Lung (tissue), 17 donors: ENCODE measurements at places on chromosomes 12 and 14. TPM values are rescaled to one million over a fixed set of nuclear protein-coding genes. Genes with fewer than 3 reads are reported as not detected.

The POU6F1 gene
- total RNA-seq, result 9.1 TPM

The DNAJC22 gene
- 1.7 TPM for total RNA-seq

The DAO gene
- not detected for total RNA-seq

The TAS2R7 gene
- total RNA-seq, result not detected

The CPNE6 gene
- total RNA-seq, result not detected

The RABGGTA gene
- 19.7 TPM for total RNA-seq

- no peaks in the 10 kb centered on the region for H3K27me3 ChIP-seq
- no peak for DNase-seq
- H3K36me3 ChIP-seq, result no peaks in the 10 kb centered on the region
- no peaks in the 10 kb centered on the region for H3K4me1 ChIP-seq
- H3K4me3 ChIP-seq, result no peak overlapping the region
- H3K27ac ChIP-seq, result no peak overlapping the region
Observed at GRCh38 chr14:105665951-105666277, 139.5 kb downstream of the TMEM121 start.

DNA sequence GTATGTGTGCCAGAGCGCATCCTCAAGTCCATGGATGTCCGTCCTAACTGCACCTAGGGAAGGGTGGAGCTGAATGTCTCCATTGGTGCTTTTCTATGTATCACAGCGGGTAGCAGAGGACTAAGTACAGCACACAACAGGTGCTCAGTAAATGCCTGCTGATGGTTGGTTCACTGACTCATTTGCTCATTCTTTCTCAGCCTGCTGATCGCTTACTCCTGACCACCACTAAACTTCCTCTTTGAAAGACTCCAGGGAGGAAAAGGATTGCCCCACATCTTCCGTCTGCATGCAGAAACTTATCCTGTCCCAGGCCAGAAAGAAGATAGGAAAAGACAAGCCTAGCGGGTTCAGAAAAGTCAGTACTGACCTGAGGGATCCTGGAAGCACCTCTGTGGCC, 66.3 kb downstream of the B4GALNT3 start:
- no peaks in the 10 kb centered on the region for H3K27me3 ChIP-seq
- H3K27ac ChIP-seq, result no peak overlapping the region
- no peak overlapping the region for H3K4me3 ChIP-seq
- H3K36me3 ChIP-seq, result no peaks in the 10 kb centered on the region
- DNase-seq, result no peak

DNA sequence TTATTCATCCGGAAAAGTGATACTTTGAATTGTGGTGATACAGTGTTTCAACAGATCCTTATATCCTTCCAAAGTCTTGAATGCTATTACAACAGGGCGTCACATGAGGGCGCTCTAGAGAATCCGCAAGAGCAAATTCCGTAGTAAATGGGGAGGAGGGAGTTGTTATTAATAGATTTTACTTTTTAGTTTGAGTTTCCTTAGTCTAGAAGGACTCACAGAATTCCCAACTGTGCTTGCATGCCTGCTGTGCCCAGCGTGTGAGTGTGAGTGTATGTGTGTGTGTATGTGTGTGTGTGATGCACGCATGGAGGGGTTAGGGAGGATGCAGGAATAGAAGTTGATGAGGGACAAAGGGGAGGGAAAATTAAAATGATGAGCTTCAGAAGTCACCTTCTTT, 375.3 kb downstream of the C12orf75 start:
- peak; percentile 67 for DNase-seq
- no peak overlapping the region for H3K27ac ChIP-seq
- no peak overlapping the region for H3K4me3 ChIP-seq
- H3K36me3 ChIP-seq, result no peaks in the 10 kb centered on the region
- H3K4me1 ChIP-seq, result peaks cover 16% of the 10 kb centered on the region

DNA sequence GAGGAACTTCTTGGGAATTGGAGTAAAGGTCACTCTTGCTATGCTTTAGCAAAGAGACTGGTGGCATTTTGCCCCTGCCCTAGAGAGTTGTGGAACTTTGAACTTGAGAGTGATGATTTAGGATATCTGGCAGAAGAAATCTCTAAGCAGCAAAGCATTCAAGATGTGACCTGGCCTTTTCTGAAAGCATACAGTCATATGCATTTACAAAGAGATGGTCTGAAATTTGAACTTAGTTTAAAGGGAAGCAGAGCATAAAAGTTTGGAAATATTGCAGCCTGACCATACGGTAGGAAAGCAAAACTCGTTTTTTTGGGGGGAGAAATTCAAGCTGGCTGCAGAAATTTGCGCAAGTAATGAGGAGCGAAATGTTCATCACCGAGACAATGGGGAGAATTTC, 60.9 kb downstream of the NUBPL start:
- H3K27ac ChIP-seq, result no peak overlapping the region
- no peaks in the 10 kb centered on the region for H3K4me1 ChIP-seq
- H3K4me3 ChIP-seq, result no peak overlapping the region
- peaks cover 4% of the 10 kb centered on the region for H3K36me3 ChIP-seq
- DNase-seq, result no peak

GRCh38 chr12:46292754-46293402, 24.0 kb upstream of the SLC38A1 start:
- no peak overlapping the region for H3K4me3 ChIP-seq
- H3K27ac ChIP-seq, result no peak overlapping the region
- no peaks in the 10 kb centered on the region for H3K27me3 ChIP-seq
- no peaks in the 10 kb centered on the region for H3K4me1 ChIP-seq
- no peak for DNase-seq
- no peaks in the 10 kb centered on the region for H3K36me3 ChIP-seq

- no peaks in the 10 kb centered on the region for H3K36me3 ChIP-seq
- H3K4me3 ChIP-seq, result no peak overlapping the region
- H3K27ac ChIP-seq, result no peak overlapping the region
- no peaks in the 10 kb centered on the region for H3K4me1 ChIP-seq
Observed at GRCh38 chr14:69328765-69329164, 68.8 kb downstream of the GALNT16 start.

DNA sequence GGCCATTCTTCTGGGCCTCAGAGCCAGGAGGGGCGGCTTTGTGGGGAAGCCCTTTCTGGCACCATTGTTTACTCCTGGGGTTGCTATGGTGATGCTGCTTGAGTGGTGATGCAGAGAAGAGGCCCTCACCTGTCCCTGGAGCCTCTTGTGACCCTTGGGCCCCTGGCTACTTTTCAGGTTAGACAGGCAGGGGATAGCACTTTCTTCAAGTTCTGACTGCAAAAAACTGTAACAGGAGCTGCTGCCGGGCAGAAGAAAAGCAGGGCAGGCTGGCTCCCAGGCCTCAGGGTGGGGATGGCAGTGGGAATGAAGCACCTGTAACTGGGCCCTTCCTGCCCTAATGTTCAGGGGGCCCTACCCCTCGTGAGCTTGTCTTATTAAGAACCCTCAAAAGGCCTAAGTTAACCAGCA, at the start of gene TEX52:
TSS of gene TEX52 (minus strand) at position 19 of the 411 bp plus-strand sequence. CDS start at position 6, 13 bp downstream.
- no peak within 1 kb of the TSS for H3K4me3 ChIP-seq
- no peaks in the 10 kb centered on the region for H3K4me1 ChIP-seq
- peak; percentile 64 for DNase-seq
- H3K36me3 ChIP-seq, result peaks cover 3% of the 10 kb centered on the region
- H3K27ac ChIP-seq, result no peak within 1 kb of the TSS

- H3K4me3 ChIP-seq, result no peak overlapping the region
- H3K27me3 ChIP-seq, result no peaks in the 10 kb centered on the region
- no peaks in the 10 kb centered on the region for H3K4me1 ChIP-seq
- no peak for DNase-seq
- no peaks in the 10 kb centered on the region for H3K36me3 ChIP-seq
Observed at GRCh38 chr12:13417516-13417915, 221.0 kb downstream of the EMP1 start.

DNA sequence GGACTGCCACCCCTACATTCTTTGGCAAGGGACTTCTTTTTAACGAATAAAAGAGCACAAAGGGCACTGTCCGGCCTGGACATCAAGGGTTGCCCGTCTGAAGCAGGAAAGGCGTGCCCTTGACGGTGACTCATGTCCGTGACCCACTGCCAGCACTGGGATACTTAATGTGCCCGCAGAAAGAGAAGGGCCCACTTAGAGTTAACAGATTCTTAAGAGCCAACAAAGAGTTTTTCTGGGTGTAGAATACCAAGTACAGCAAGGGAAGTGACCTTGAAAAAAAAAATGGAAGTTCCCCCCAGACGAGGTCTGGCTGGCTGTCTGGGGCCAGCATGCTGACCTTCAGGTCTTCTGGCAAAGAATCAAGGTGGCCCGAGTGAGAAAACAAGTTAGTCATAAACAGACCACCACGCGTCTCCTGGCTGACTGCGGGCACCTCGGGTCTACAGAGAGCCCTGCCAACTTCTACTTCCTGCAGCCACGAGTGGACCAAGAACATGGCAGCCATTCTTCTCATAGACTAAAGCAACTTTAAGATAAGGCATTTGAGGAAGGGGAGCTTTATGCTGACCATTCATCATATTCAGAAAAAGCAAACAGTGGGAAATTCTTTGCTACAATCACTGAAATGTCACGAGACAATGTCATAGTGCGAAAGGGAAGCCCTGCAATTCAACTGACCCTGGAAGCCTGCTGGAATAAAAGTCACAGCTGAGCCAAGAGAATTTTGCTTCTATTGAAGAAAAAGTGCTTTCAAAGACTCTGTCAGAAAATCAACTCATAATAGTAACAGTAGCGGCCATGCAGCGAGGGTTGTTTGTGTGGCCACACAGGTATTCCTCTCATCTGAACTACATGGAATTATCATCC, 10.5 kb upstream of the SELPLG start:
- no peaks in the 10 kb centered on the region for H3K27me3 ChIP-seq
- no peak overlapping the region for H3K4me3 ChIP-seq
- H3K36me3 ChIP-seq, result peaks cover 7% of the 10 kb centered on the region
- H3K4me1 ChIP-seq, result peaks cover 41% of the 10 kb centered on the region
- no peak for DNase-seq

GRCh38 chr14:23284654-23285529, 1.0 kb downstream of the HOMEZ start:
- no peaks in the 10 kb centered on the region for H3K27me3 ChIP-seq
- H3K4me3 ChIP-seq, result peak overlapping the region; percentile 77
- peak; percentile 41 for DNase-seq
- peaks cover 3% of the 10 kb centered on the region for H3K4me1 ChIP-seq

GRCh38 chr14:50123062-50123461, 6.7 kb upstream of the VCPKMT start:
- H3K4me3 ChIP-seq, result no peak overlapping the region
- no peak overlapping the region for H3K27ac ChIP-seq
- DNase-seq, result no peak
- H3K4me1 ChIP-seq, result no peaks in the 10 kb centered on the region
- peaks cover 9% of the 10 kb centered on the region for H3K36me3 ChIP-seq

DNA sequence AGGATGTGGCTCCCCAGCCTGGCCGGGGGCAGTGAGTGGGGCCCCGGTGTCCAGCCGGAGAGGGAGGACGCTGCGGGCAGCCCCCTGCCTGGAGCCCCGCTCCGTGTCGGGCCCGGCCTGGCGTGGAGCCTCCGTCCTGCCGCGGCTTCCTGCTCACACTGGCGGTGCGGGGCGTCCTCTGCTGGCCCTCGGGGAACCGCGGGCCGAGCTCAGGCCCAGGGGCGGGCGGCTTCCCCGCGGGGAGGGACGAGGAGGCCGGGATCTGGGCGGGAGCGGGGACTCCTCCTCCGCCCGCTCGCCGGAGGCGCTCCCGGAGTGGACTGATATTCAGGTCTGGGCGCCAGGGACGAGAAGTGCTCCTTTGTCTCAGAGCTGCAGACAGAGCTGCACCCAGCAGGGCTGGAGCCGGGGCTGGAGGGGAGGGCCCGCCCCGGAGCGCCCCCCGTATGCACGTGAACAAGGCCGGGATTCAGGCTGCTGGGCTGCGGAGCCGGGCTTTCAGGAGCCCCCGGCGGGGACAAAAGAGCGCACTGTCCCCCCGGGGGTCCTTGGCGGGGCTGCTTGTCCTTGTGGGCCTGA, 2.2 kb downstream of the MMP17 start:
- peak overlapping the region; percentile 48 for H3K27ac ChIP-seq
- H3K36me3 ChIP-seq, result no peaks in the 10 kb centered on the region
- DNase-seq, result peak; percentile 76
- H3K4me1 ChIP-seq, result no peaks in the 10 kb centered on the region
- no peaks in the 10 kb centered on the region for H3K27me3 ChIP-seq

DNA sequence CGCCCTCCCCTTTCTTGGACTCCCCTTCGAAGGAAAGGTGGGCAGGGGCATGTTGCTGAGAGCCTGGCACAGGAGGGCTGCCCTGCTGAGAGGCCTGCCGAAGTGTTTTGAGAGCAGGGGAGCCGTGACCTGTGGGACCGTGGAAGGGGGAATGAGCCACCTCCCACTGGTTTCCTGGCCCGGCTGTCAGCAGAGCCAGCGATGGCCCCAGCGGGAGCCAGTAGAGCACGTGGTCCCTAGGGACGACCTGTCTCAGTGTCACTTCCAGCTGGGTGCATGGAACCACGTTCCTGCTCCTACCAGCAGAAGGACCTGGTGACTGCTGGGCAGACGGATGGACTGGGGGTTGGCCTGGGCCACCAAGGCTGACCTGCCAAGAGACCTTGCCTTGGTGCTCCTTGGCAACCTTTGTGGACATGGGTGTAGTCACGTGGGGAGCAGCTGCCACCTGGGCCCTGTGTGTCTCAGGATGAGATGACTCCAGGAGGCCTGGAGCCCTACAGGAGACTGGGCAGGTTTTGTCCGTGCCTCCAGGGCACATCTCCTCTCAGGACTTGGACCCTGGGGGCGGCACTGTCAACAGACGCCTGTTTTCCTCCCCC, 34.6 kb downstream of the BEGAIN start:
- H3K27me3 ChIP-seq, result no peaks in the 10 kb centered on the region
- H3K4me3 ChIP-seq, result no peak overlapping the region
- H3K4me1 ChIP-seq, result no peaks in the 10 kb centered on the region
- no peak for DNase-seq
- H3K27ac ChIP-seq, result no peak overlapping the region

GRCh38 chr14:92258934-92259333, 64.0 kb upstream of the SLC24A4 start:
- H3K4me3 ChIP-seq, result no peak overlapping the region
- H3K4me1 ChIP-seq, result no peaks in the 10 kb centered on the region
- no peaks in the 10 kb centered on the region for H3K36me3 ChIP-seq

- no peak overlapping the region for H3K4me3 ChIP-seq
- no peak for DNase-seq
- no peak overlapping the region for H3K27ac ChIP-seq
- peaks cover 3% of the 10 kb centered on the region for H3K4me1 ChIP-seq
- no peaks in the 10 kb centered on the region for H3K36me3 ChIP-seq
Observed at GRCh38 chr12:953776-954175, 4.3 kb upstream of the RAD52 start.

- H3K27ac ChIP-seq, result peak overlapping the region; percentile 76
- peaks cover 57% of the 10 kb centered on the region for H3K4me1 ChIP-seq
- H3K27me3 ChIP-seq, result no peaks in the 10 kb centered on the region
- no peak overlapping the region for H3K4me3 ChIP-seq
- DNase-seq, result peak; percentile 40
- no peaks in the 10 kb centered on the region for H3K36me3 ChIP-seq
Observed at GRCh38 chr14:99596071-99596627, 7.9 kb downstream of the CCDC85C start.

DNA sequence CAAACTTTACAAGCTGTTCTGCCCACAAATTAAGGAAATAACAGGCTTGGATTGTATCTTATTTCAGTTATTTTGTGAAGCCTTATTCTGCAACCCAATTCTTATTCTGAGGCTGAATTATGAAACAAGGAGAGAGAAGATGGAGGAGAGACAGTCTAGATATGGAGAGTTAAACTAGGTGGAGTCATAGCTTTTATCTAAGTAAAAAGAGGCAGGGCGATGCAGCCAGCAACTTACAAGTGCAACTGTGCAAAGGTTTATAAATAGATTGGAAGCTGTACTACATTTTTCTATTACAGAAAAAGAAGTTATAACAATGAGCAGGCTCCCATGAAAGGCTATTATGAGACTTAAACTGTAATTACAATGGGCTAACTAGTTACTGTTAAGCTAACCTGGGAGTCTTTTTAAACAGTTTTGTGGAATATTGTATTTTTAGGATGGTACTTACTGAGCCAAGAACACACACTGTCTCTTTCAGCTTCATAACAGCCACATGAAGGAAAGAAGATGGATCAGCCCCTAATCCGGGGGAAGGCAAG, 22.4 kb downstream of the NID2 start:
- no peaks in the 10 kb centered on the region for H3K27me3 ChIP-seq
- H3K36me3 ChIP-seq, result peaks cover 13% of the 10 kb centered on the region
- H3K4me3 ChIP-seq, result no peak overlapping the region
- peaks cover 34% of the 10 kb centered on the region for H3K4me1 ChIP-seq
